ENCODE measurements at places on chromosomes 7 and 10. TPM values are rescaled to one million over a fixed set of nuclear protein-coding genes. Genes with fewer than 3 reads are reported as not detected.

GRCh38 chr7:140557809-140558518 lies 78.7 kb upstream of the MKRN1 start:
- DNase-seq: no peak

DNA sequence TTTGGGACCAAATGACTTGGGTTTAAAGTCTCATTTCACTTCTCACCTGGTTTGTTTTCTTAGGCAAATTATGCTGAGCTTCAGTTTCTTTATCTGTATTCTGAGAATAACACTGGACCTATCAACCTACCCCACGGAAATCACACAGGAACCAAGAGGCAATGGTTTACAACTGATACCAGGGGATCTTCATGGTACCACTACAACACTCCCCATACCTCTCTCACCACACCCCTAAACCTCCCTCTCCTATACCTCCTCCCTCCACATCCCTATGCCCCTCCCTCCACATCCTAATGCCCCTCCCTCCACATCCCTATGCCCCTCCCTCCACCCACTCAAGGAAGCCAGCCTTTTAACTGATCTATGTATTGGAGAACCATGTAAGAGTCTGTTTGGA lies 9.9 kb downstream of the FAM204A start:
- no peak for DNase-seq

DNA sequence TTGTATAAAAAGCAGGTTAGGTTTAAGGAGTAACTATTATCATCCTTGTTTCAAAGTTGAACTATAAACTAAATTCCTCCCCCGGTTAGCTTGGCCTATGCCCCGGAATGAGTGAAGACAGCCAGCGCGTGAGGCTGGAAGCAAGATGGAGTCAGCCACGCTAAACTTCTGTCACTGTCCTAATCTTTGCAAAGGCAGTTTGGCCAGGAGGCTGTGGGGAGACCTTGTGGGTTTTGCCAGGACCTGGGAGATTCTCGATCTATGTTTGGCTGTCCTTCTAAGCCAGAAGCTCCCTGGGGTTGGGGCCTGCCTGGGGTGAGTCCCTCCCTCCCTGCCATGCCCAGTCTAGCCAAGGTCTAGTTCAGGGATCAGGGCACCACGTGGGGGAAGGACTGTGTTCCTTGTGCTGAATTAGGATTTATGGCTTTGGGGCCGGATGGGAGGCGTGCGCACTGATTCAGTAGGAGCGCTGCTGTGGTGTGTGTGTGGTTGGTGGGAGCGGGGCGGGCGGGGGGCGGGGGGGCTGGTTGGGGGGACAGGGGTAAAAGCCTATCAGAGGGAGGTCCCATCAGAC lies 871 bp upstream of the GTF2IRD1 start:
- no peak for DNase-seq

- DNase-seq: peak; percentile 74
Observed at GRCh38 chr10:43294241-43294658, 27.4 kb upstream of the RASGEF1A start.

DNA sequence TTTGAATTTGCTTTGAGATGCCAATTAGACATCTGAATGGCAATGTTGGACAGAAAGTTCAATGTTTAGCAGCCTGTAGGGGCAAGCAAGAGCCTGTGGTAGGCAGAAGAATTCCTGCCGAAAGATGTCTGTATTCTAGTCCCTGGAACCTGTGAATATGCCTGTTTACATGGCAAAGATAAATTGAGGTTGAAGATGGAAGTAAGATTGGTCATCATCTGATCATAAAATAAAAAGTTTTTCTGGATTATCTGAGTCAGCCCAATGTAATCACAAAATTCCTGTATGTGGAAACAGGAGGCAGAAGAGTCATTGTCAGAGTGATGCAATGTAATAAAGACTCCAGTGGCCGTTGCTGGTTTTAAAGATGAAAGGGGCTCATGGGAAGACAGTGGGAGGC lies 430.5 kb downstream of the MDFIC start:
- DNase-seq: no peak

GRCh38 chr7:43461349-43462024 lies 121.4 kb upstream of the STK17A start:
- no peak for DNase-seq

DNA sequence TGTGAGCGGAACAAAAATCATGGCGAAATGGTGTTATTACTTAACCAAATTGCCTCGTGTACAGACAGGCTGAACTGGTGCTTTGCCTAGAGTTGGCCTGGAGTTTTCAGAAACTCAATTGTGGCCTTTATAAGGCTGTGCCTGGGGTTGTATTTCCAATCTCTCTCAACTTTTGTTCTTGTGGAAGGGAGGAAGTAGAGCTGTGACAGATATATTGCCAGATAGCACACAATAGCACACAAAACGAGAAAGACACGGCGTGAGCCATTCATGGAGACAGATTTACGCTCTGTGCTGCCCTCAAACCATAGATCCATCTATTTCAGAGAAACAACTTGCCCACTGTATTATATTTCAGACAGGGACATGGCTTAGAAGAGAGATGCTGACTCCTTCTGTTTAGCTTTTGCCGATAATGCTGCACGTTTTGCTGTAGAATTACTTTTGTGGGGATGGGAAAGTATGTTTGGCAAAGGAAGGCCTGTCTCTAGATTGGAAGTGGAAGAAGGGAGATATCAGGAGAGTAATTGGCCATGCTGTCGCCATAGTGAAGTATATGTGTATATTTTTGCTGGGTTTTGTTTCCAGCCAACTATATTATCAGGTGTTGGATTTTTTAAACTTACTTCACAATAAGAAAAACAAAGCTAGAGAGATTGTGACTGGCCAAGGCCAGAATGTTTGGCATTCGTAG lies 80.4 kb downstream of the AUTS2 start:
- DNase-seq: no peak

DNA sequence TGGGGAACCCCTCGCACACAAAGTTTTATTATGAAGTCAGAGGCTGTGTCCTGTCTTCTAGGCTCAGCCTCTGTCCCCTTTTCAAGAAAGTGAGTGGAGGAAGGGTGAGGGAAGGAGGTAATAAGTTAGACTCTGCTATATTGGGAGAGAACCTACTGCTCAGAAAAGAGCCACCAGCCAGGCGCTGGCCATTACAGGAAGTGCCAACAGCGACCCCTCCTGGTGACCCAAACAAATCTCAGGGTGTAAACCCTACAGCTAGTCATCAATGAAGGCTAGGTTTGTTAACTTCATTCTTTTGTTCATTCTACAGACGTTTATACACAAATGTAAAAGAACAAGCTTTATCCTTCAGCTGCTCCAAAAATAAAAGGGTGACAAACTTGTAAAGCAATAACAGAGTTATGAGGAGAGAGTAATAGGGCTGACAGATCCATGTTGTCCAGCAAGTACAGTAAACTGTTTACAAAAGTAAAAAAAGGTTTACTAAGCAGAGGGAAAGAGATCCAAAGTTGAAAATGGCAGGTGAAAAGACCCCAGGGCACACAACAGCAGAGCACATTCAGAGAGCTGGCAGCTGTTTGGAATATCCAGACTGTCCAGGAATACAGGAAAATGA lies 82.7 kb downstream of the FAM204A start:
- peak; percentile 43 for DNase-seq

DNA sequence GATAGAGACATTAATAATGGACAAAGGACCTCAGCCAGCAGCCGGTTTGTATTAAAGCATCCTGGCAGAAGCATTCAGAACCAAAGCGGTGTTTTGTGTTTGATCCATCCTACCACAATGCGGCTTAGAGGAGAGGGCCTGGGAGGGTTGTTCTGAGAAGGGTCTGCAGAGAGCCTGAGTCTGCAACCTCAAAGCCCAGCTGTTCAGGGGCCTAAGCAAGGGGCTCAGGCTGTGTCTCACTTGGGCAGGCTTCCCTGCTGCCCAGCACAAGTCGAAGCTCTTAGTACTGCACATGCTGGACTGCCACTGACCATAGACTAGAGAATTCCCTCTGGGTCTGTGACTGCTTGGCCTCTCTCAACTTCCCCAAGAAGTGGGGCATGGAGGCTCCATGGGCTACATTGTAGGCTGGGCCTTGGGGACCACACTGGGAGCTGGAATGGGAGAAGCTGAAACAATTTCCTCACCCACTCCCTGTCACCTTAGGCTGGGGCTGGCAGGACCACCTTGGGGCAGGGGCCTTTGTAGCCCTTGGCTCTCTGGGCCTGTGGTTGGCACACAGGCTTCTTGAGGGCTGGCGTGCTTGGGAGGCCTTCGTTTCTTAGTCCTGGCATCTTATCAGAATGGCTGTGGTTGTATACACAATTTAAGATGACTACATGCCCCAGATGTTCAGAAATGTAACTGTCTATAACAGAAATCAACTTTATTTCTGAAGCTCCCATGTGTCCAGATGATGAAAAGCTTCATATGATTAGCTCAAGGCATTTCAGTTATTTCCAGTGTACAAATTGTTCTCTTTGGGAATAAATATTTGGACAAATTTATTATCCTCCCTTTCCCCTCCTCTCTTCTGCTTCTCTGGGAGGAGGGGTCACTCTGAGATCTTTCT lies 44.5 kb downstream of the LRRC18 start:
- no peak for DNase-seq

GRCh38 chr7:26492816-26493215 lies 201.2 kb downstream of the SNX10 start:
- no peak for DNase-seq

DNA sequence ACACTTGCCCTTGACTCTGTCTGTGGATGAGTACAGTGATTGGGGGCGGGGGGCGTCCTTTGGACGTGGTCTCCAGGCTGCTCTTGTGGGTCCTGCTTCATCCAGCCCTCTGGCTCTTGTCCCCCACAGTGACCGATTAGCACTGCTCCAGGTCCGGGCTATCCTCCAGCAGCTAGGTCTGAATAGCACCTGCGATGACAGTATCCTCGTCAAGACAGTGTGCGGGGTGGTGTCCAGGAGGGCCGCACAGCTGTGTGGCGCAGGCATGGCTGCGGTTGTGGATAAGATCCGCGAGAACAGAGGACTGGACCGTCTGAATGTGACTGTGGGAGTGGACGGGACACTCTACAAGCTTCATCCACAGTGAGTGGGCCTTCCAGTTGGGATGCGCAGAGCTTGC lies 18.3 kb downstream of the TACR2 start:
- no peak for DNase-seq

- no peak for DNase-seq
Observed at GRCh38 chr10:124143721-124144120, 50.3 kb upstream of the CHST15 start.

DNA sequence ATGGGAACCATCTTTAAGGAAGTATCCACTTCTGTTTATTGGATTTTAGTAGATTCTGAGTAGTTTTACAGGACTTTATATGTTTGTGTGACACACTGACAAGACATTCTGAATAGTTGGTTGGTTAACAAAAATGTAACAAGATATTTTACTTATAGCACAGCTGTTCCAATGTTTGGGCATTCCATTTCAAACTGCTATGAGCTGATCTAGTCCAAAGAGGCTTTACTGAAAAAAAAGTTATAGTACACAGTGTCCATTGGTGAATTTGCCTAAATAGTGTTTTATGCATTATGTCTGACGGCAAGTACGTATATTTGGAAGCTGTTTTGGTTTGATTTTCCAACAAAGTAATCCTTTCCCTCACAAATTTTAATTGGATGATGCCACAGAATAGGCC lies 99.1 kb downstream of the SAMD9 start:
- DNase-seq: no peak

GRCh38 chr7:142884286-142884640 lies 1.3 kb downstream of the TRPV6 start:
- DNase-seq: no peak

DNA sequence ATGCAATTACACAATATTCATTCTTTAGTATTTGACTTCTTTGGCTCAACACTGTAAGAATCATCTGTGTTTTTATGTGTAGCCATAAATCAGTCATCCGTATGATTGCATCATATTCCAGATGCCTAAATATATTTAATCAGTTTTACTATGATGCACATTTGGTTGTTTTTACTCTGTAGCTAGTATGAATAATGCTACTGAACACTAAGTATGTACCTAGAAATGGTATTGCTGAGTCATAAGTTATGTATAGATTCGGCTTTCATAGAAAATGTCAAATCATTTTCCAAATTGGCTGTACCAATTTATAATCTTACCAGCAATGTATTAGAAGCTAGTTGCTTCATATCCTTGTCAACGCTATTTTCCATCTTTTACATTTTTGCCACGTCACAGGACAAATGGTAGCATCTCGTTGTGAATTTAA lies 197.3 kb upstream of the PLXNA4 start:
- DNase-seq: no peak

DNA sequence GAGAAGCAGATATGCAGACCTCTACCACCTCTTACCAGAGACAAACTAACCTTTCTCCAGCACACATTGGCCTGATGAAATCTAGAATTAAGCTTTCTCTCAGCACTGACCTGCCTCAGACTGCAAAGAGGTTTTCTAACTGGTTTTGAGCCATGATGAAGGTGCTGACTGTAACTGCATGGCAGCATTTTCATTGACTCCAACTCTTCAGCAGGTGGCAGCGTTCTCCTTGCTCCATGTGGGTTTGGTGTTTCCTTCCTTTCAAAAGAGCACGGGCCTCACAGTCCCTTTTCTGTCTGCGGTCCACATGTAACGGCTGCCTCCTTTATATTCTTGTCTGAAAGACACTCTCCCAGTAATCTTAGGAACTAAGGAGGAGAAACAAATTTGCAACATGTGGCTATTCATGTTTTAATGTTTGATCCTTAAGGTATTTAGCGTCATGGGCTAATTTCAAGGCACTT lies 12.6 kb downstream of the KLLN start:
- peak; percentile 71 for DNase-seq

DNA sequence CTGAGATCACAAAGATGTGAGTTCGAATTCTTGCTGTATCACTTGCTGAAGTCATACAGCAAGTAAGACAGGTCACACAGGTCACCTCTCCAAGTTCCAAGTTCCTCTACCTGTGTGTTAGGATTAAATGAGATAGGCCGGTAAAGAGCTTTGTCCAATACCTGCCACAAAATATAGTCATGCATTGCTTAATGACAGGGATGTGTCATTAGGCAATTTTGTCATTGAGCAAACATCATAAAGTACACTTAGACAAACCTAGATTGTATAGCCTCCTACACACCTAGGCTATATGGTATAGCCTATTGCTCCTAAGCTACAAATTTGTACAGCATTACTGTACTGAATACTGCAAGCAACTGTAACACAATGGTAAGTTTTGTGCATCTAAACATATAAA lies 469.4 kb downstream of the KCNMA1 start:
- DNase-seq: no peak

- DNase-seq: no peak
Observed at GRCh38 chr7:128132426-128133069, 101.3 kb upstream of the LRRC4 start.

CDH23 gene
- total RNA-seq: 4.5 TPM

CELF2 gene
- total RNA-seq: 165 TPM

SEMA3C gene
- not detected for total RNA-seq

CYP3A7 gene
- total RNA-seq: not detected

UNCX gene
- total RNA-seq: not detected

POMZP3 gene
- total RNA-seq: 11.3 TPM

PNLIP gene
- not detected for total RNA-seq

PTF1A gene
- not detected for total RNA-seq

ITGA8 gene
- total RNA-seq: not detected

HMX2 gene
- not detected for total RNA-seq

Measured in activated CD4-positive, alpha-beta T cell treated with anti-CD3 and anti-CD28 coated beads, Interleukin-2, amount 10 ng/mL, durations not matched to agents 7 days and 5 days (primary cell).